ENCODE measurements at places on chromosomes 5 and 9. TPM values are rescaled to one million over a fixed set of nuclear protein-coding genes. Genes with fewer than 3 reads are reported as not detected.

The SPTAN1 gene
- 327 TPM for total RNA-seq

The GRIA1 gene
- 1.4 TPM for total RNA-seq

DNA sequence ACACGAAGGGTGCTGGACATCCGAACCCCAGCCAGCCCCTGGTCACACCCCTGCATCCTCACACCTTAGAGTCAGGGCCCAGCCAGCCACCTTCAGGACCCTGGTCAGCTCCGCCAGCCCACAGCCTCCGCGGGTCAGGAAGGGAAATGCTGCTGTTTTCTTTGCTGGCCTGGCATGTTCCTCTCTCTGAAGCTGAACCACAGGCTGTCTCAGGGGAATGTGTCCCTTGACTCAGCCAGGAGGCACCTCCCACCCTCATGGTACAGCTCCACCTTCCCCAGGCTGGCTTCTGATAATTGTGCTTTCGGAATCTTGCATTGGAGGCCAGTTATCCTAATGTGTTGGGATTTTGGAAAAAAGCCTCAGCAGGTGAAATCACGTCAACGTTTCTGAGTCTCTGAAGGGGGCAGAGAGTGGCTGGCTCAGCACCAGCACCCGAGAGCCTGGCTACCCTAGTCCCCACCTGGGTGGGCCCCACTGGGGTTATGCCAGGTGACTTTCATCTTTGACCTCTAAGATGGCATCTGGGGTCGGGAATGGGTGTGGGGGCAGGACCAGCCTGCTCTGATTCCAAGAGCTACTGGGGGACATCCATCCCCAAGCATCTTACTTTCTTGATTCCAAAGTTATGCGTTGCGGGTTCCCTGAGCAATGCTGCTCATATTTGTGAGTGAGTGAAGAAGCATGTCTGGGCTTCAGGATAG, 9.8 kb upstream of the OLFM1 start:
- H3K4me3 ChIP-seq = no peak overlapping the region
- H3K27ac ChIP-seq = no peak overlapping the region
- H3K36me3 ChIP-seq = no peaks in the 10 kb centered on the region
- no peak for DNase-seq
- H3K27me3 ChIP-seq = peaks cover 28% of the 10 kb centered on the region

DNA sequence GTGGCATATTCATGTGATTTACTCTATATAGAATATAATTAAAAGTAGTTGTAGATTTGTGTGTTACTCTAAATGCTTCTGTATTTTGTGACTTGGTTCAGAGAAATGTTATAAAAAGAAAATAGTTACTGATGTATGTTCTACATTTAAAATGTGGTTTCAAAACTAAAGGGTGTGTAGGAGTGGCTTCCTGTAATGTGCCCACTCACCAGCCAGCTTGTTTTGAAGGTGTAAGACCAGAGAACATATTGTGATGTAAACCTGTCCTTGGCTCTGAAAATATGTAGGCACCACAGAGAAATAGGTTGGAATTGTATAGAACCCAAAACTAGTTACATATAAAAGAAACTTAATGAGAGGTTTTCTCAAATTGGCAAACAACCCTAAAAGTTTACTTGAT, 51.2 kb upstream of the ARRDC3 start:
- H3K27me3 ChIP-seq = no peaks in the 10 kb centered on the region
- H3K36me3 ChIP-seq = no peaks in the 10 kb centered on the region
- H3K27ac ChIP-seq = no peak overlapping the region
- H3K4me1 ChIP-seq = no peaks in the 10 kb centered on the region

DNA sequence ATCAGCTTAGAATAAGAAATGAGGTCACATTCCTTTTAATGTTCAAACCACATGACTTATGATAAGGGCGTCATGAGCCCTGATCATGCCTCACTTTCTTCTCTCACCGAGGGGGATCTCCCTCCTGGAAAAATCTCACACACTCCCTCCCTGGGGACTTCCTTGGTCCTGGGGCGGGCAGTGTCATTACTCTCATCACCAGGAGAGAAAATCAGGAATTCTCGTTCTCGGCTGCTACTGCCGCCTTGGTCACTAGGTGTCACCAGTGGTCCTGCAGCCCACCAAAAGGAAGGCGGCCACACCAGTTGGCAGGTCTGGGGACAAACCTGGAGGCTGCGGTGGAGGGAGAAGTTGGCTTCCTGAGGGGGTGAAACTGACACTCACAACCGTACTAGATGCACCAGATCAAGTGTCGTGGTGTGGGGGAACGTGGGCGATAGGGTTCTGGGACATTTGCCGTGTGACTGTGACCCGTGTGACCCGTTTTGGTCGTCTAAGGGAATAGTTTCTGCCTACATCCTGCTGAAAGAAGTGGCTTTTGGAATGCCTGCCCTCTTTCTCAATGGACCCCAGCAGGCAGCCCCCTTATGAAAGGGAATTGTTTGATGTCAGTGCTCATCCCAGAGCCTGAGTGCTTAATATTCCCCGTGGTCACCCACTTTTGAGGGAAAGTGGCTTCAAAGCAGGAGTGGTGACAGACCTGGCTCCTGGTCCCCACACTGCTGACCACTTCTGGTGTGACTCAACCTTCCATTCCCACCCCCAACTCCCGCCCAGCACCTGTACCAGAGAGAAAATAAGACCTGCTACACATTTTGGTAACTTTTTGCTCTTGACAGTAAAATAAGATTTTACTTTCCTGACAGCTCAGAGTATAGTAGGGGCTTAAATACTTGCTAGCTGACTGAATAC, 63.2 kb downstream of the ACER2 start:
- H3K4me3 ChIP-seq = no peak overlapping the region
- peaks cover 28% of the 10 kb centered on the region for H3K27me3 ChIP-seq
- H3K36me3 ChIP-seq = no peaks in the 10 kb centered on the region
- DNase-seq = peak; percentile 33

GRCh38 chr5:20498926-20499325, 510.9 kb upstream of the CDH18 start:
- no peak overlapping the region for H3K4me3 ChIP-seq
- H3K27ac ChIP-seq = no peak overlapping the region
- no peaks in the 10 kb centered on the region for H3K36me3 ChIP-seq
- no peak for DNase-seq
- no peaks in the 10 kb centered on the region for H3K27me3 ChIP-seq

All from IMR-90 (cell line).